Endothelial cell of umbilical vein (primary cell): ENCODE measurements at places on chromosomes 1 and 21. TPM values are rescaled to one million over a fixed set of nuclear protein-coding genes. Genes with fewer than 3 reads are reported as not detected.

DNA sequence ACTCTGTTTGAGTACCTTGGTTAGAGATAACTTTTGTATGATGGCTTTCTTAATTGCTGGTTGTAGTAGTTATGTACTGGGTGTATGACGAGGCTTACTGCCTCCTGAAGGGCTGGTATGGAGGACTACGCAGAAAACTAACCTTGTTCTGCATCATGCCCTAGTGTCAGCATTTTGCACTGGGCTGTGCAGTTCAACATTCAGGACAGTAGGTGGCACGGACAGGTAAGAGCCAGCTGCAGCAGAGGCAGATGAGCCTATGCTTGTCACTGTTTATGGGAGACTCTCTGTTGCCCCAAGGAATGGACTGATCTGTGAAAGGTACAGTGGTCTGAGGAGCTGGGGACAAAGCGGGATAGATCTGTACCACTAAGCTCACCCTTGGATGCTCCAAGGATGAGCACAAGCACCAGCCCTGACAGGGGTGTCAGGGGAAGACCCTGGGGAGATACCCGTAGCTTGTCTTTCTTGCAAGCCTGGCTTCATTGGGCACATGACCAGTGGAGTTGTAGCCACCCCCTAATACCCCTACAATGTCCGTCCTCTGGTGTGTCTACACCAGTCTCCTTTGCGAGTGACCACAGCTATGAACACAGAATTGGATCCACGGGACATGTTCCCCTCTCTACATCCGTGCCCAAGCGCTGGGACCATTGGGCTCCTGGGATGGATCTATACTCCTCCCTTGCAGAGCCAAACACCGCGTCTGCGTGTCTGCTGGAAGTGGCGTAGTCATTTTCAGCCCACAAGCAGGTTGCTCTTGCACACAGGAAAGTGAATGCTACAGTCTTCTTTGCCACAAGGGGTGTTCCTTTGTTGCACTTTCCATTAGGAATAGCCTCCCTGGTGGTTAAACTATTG is 51.1 kb upstream of the CFHR3 start:
- DNase-seq = no peak

DNA sequence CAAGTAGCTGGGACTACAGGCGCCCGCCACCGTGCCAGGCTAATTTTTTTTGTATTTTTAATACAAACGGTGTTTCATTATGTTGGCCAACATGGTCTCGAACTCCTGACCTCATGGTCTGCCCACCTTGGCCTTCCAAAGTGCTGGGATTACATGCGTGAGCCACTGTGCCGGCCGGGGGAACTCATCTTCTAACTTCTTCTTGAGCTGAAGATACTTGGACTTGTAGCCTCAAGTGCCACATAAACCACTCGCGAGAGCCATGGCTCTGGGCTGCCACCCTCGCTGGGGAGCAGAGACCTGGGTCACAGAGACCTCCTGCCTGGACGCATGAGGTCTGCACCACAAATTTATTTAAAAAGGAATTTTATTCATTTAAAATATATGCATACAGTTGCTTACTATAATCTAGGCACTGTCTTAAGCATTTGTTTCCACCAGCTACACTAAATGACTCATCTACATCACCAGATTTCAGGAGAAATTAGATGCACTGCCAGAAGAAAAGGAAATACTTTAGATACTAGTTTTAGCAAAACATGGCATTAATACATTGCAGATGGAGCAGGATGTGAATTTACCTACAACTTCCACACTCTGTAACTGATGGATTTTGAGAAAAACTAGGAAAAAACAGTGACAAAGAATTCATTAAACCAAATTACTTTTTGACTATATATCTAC is 29.9 kb upstream of the PUM1 start:
- peak; percentile 33 for DNase-seq

- DNase-seq = peak; percentile 49
These were observed 37.0 kb downstream of the LRIG2 start for GRCh38 chr1:113109908-113110554.

PLPP3 gene
- polyA plus RNA-seq = 10.2 and 11.3 TPM in 2 replicates

PCP4L1 gene
- polyA plus RNA-seq = not detected in 2 replicates
